ENCODE measurements at places on chromosomes 5 and 9. TPM values are rescaled to one million over a fixed set of nuclear protein-coding genes. Genes with fewer than 3 reads are reported as not detected.

The CDC14B gene
- 48.8 TPM for total RNA-seq

GRCh38 chr5:177369645-177370440 lies 12.1 kb downstream of the RGS14 start:
- DNase-seq: peak; percentile 40
- no peak overlapping the region for H3K4me3 ChIP-seq
- no peak overlapping the region for H3K27ac ChIP-seq
- no peaks in the 10 kb centered on the region for H3K36me3 ChIP-seq

GRCh38 chr5:1063661-1064382 lies 48.0 kb downstream of the SLC12A7 start:
- no peak overlapping the region for H3K4me3 ChIP-seq
- peaks cover 8% of the 10 kb centered on the region for H3K36me3 ChIP-seq
- no peaks in the 10 kb centered on the region for H3K27me3 ChIP-seq
- no peaks in the 10 kb centered on the region for H3K4me1 ChIP-seq
- DNase-seq: no peak
- no peak overlapping the region for H3K27ac ChIP-seq

GRCh38 chr5:172849606-172850453 lies 15.8 kb downstream of the ERGIC1 start:
- H3K4me1 ChIP-seq: peaks cover 7% of the 10 kb centered on the region
- no peak overlapping the region for H3K4me3 ChIP-seq
- H3K27me3 ChIP-seq: no peaks in the 10 kb centered on the region
- no peak overlapping the region for H3K27ac ChIP-seq

GRCh38 chr5:132641241-132641723 lies 16.7 kb upstream of the IL13 start:
- no peak for DNase-seq
- H3K4me1 ChIP-seq: no peaks in the 10 kb centered on the region
- H3K27ac ChIP-seq: no peak overlapping the region
- no peak overlapping the region for H3K4me3 ChIP-seq

- DNase-seq: no peak
- H3K4me3 ChIP-seq: no peak overlapping the region
- peaks cover 11% of the 10 kb centered on the region for H3K4me1 ChIP-seq
- H3K27ac ChIP-seq: no peak overlapping the region
- no peaks in the 10 kb centered on the region for H3K36me3 ChIP-seq
- H3K27me3 ChIP-seq: no peaks in the 10 kb centered on the region
These were observed 160.0 kb downstream of the PIK3R1 start for GRCh38 chr5:68375540-68375939.

All from endodermal cell (in vitro differentiated cells).